HCEC 1CT (cell line): ENCODE measurements at places on chromosomes 11 and 22.
A peak's percentile ranks its signal among the peaks of the same experiment; 100 is the strongest.

GRCh38 chr11:67303132-67303834 lies at the start of gene SSH3:
Gene SSH3 (plus strand): TSS chr11:67303530. CDS start chr11:67303626, 96 bp downstream.
- peak; percentile 46 for DNase-seq

DNA sequence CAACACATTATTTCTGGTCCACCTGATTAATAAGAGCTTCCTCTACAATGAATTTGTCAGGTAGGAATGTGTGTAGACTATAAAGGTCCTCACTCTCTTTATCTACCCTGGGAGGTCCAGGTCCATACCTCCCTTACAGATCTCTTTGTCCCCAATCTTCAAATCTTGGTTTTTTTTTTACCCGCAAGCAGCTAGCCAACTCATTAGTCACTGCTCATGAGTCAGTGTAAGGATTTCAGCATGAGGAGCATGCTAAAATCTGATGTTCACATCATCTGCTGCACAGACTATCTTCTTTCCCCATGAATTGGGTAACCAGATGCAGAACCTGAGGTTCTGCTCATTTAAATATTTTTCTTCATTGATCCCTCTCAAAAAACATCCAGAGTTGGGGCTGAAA lies 397.0 kb upstream of the ISX start:
- DNase-seq: no peak

DNA sequence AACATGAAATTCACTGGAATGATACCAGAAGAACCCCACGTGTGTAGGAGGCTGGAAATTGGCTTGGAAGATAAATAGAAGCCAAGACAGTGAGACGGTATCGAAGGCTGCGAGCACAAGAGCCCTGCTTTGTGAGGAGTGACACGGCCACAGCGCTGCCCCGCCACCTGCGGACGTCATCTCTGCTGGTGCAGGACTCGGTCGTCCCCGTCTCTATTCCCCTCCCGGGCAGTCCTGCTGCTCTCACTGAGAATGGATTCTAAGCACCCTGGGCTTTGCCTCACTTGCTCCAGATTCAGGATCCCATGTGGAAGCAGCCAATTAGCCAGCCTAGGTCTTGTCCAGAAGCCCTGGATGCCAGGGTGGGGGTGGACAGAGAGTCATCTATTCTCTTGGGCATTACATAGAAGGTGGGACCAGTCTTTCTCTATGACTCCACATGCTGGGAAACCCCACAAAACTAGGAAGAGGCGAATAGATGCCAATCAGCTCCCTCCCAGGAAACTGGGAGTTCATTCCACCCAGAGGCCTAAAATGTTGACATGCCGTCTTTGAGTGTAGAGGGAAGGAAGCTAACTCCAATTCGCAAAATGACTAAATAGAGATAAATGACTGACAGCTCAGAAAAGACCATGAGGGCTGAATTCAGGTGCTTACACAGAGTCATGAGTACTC lies 25.1 kb downstream of the APOL3 start:
- DNase-seq: no peak

GRCh38 chr11:69002570-69003231 lies 10.3 kb downstream of the MRGPRF start:
- no peak for DNase-seq

- DNase-seq: no peak
Observed at GRCh38 chr22:32561163-32561562, 86.6 kb downstream of the FBXO7 start.

DNA sequence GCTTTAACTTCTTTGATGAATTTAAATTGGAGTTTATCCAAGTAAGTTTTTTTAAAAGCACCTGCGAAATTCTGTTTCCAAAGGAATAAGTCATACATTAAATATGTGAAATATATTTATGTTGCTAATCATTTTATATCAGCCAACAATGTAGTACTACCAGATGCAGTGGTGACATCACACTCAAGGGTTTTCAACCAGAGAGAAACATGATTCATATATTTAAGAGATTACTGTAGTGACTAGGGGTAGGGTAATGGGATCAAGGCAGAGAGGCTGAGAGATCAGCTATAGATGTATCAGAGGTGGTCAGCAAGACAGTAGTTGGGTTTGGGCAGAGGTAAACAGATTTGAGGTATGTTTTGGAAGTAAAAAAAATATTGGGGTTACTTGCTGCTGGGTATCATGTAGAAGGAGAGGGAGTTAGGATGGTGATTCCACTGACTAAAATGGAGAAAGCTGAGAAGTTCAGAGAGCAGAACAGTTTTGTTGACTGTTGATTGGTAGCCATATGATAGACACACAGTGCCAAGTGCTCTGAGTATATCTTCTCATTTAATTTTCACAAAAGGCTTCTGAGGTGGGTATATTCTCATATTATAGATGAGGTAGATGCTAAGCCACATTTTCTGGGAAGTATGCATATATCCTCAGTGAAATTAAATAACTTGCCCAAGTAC lies 39.4 kb downstream of the CEP57 start:
- peak; percentile 85 for DNase-seq

GRCh38 chr22:31977141-31977841 lies 33.0 kb downstream of the YWHAH start:
- DNase-seq: peak; percentile 53

- DNase-seq: no peak
Observed at GRCh38 chr11:126405906-126406305, 50.4 kb downstream of the ST3GAL4 start.

- DNase-seq: peak; percentile 26
Observed at GRCh38 chr11:8567602-8568198, 26.3 kb downstream of the STK33 start.

- DNase-seq: peak; percentile 90
Observed at GRCh38 chr11:47408598-47409439, 429 bp downstream of the SLC39A13 start.

DNA sequence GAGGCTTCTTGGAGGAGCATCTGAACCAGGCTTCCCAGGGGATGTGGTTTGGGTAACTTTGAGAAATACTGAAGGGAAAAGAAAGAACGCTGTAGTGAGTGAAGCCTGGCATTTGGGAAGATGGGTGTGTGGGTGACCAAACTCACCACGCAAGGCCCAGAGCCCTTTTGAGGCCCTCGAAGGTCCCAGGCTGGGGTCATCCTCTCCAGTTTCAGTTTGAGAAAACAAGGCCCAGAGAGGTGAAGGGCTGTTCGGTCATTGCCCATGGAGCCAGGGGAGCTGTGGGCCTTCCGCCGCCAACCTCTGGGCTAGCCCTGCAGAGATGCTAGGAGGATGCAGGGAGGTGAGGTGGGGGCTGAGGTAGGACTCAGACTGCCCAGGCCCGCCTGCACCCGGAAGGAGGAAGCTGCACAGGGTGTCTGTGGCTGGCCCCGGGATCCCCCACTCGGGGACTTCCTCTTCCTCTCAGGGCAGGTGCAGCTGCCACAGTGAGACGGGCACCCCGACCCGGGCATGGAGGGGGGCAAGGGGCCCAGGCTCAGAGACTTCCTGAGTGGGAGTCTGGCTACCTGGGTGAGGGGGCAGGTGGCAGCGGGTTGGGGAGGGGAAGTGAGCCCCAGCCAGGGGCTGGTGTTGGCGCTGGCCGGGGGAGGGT lies at the start of gene CCDC88B:
CCDC88B (plus strand) TSS at position 451 of the 655 bp plus-strand sequence; CDS start at position 514, 63 bp downstream.
- DNase-seq: no peak

DNA sequence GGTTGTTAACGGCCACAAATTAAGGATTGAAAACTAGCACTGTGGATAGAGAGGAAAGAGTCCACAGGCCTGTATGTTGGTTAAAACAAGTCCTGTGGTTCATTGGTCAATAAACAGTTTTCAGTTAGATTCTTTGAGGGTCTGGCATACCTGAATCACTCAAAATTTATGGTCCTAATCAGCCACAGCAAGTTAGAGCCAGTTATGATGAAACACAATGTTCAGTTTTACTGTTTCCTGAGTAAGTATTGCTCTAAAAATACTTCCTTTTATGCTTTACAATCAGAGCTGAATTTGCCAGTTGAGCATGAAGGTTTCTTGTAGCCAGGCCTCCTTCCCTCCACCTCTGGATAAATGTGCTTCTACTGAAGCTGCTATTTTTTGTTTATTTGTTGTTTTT lies 12.9 kb upstream of the CAT start:
- peak; percentile 20 for DNase-seq

DNA sequence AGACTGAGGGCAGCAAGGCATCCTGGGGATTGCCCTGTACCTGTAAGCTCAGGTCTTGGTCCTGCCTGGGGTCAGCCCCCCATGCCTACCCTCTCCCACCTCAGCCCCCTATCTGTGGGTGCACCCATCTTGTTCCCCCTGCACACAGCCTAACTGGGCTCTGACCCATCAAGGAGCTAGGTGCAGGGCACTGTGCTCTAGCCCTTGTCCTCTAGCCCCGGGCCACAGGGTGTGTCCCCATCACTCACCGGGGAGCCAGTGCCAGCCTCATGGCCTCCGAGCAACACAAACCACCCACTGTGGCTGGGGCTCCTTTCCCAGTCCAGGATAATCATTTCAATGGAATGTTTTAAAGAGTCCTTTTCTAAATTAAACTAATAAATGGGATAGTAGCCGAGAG lies 293.9 kb upstream of the PLET1 start:
- no peak for DNase-seq
